Type B pancreatic cell (in vitro differentiated cells): ENCODE measurements at places on chromosomes 3 and 15.
A peak's percentile ranks its signal among the peaks of the same experiment; 100 is the strongest.

DNA sequence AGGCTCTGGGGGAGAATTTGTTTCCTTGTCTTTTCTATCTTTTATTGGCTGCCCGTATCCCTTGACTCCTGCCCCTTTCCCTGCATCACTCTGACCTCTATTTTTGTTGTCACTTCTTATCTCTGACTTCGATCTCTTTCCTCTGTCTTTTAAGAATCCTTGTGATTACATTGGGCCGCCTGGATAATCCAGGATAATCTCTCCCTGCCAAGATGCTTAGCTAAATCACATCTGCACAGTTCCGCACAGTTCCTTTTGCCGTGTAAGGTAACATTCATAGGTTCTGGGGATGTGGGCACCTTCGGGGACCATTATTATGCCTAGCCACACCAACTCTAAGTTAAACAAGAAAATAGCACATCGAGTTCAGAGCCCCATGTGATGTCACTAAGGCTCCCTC is 103.0 kb upstream of the DPPA4 start:
- DNase-seq, result no peak

- no peak for DNase-seq
Observed at GRCh38 chr15:74790080-74790916, 8.4 kb downstream of the CSK start.

- no peak for DNase-seq
Observed at GRCh38 chr3:159239059-159239458, 437.2 kb downstream of the MFSD1 start.

- no peak for DNase-seq
Observed at GRCh38 chr15:39246523-39246922, 334.4 kb upstream of the THBS1 start.

- DNase-seq, result no peak
Observed at GRCh38 chr3:111951032-111951431, 27.8 kb upstream of the ABHD10 start.

DNA sequence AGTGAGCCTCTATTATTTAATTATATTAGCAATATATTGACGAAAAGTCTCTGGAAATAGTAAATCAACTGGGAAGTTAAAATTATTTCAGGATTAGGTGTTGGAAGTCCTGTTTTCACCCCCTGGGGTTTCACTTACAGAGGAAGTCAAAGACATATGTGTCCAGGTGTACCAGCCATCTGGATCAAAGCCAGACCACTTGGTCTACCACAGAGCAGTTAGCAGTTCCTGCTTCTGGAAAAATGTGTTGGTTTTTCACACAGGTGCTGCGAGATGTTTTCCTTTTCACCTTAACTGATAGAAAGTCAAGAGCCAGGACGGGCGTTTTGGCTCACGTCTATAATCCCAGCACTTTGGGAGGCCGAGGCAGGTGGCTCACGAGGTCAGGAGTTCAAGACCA is 13.1 kb downstream of the MME start:
- no peak for DNase-seq

DNA sequence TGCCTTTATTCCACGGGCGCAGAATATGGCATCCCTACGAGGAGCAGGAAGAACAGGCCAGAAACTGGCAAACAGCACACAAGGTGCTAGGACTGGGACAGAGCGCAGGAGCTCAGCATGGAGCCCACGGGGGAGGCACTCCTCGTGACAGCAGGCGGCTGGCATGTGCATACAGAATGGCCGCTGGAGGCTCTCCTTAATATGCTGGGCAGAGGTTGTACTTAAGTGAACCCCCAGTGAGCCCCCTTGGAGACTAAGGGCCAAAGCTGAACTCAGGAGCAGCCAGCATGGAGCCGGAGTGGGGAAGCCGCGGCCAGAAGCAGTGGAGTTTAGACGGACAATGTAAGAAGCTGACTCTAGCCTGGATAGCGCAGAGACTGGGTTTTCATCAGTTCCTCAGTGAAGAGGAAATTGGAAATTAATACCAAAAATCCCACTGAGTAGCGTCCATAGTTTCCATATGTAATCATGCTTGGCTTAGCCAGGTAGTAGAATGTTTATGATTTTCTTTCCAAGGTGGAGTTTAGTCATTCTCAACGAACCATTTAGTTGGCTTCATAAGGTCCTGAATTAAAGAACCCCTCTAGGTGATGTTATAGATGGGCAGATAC is 69.4 kb downstream of the EPHB3 start:
- DNase-seq, result no peak

DNA sequence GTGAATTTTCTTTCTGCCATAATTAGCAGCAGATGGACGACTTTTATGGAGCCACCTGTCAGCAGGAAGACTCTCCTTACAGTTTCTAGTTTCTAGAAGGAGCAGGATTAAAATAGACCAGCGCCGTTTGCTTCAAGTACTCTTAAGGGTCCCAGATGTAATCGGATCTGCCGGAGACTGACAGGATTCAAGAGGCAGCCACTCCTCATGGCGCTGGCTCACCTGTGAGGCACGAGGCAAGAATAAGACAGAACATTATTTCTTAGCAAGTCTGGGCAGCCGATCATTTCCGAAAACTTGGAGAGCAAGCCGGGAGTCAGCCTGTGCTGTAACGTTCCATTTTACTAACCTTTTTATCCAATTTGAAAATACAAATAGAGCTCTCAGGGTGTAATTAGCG is 410.4 kb upstream of the RORA start:
- no peak for DNase-seq

- no peak for DNase-seq
Observed at GRCh38 chr15:65888981-65889380, 19.7 kb downstream of the RAB11A start.

DNA sequence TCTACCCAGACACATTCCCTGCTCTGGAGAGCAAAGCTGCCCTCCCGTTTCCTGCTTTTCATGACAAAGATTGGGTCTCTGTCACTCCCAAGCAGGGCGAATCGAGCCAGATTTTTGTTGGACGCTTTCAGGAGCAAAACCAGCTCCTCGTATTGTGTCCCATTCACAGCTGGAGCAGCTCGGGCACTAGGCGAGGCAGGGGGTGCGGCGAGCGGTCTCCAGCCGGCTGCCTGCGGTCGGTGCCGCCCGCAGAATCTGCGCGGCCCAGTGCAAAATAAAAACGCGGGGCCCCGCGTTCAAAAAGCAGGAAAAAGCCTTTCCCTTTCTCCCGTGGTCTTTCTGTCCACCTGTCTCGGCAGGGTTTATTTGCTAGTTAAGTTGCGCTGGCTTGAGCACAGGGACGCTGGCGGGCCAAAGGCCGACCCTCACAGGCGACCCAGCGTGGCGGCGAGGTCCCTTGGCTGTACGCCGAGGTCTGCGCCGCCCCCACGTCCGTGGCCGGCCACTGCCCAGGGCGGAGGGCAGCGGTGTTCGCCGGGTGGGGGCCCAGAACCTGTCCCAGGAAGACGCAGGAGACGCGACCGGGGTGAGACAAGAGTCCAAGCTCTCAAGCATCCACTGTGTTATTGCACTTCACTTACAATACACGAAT is 71.2 kb downstream of the CYP19A1 start:
- no peak for DNase-seq

DNA sequence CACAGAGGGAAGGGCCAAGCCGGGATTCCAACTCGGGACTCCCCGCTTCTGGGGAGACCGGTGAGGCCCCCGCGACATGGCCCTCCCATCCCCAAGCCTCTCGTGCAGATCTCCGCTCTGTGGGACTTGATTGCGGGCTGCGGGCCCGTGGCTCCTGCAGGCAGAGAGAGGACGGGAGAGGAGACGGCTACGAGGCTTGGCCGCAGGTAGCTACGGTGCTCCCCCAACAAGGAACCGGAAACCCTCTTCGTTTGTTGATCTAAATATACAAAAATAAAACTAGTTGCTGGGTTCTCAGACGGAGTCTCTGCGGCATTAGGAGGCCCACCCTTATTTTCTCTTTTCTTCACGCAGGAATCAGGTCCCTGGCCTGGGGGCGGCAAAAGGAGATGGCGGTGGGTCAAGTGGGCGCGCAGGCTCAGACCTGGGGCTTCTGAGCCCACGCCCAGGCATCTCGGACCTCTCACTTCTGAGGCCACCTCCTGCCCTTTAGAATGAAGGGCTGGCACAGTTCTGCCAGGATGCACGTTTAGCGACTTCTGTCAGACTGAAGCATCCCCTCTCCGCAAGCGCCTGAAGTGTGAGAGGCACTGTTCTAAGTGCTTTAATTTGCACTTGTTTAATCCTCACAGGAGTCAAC is 10.9 kb downstream of the GNB5 start:
- peak; percentile 51 for DNase-seq

GRCh38 chr15:77012868-77013267 is 17.9 kb downstream of the PSTPIP1 start:
- no peak for DNase-seq

- DNase-seq, result no peak
Observed at GRCh38 chr15:73539212-73540128, 93.7 kb downstream of the NPTN start.

DNA sequence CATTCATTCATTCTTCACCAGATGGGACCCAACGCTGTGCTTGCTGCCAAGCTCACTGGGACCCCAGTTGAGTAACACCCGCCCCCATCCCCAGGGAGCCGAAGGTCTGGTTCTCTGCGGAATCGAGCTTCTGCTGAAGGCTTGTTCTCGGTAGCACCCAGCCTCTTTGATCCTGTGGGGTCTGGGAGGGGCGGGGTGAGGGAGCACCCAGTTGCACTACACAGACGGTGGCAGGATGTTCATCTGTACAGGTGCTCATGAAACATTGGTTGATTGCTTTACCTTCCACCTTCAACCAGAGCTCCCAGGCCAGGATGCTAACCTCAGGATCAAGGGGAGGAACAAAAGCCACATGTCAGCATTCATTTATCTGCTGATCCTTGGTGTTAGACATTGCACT is 77.7 kb upstream of the RGMA start:
- no peak for DNase-seq

DNA sequence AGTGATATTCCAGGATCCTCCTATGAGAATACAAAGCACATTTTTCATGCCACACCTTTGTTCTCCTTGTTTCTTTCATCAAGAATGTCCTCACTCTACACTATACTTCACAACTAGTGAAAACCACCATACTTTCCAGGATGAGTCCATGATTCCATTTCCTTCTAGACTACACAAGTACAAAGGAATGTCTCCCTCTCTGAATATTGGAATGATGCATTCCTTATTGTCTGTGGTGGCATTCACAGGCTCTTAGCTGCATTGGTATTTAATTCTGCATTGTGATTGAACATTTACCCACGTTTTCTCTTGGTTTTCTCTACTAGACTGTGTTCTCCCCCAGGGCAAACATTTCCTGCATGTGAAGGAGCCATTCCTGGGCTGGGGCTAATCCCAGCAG is 217.5 kb downstream of the RAP2B start:
- no peak for DNase-seq

DNA sequence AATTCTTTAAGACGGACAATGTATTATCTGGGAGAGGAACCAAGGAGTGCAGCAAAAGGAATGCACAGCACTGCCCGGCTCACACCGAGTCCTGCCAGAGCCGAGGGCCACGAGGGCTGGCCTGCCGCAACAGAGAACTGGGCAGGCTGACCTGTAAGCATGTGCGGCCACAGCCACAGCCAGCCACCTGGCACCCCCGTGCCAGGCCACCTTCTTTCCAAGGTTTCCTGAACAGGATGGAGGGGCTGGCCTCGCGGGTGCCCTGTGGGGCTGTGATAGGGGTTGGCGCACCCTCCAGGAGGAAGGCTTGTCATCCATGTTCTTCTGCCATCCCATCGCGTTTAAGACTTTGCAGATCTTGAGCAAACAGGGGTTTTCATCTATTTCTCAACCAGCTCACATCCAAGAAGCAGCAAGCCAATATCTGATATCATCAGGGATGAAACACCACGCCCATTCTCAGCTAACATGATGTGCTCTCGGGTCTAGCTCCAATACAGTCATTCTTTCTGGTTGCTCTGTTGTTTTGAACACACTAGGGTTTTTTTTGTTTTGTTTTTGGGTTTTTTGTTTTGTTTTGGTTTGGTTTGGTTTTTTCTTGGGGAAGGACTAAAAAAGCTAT is 10.2 kb downstream of the CA12 start:
- DNase-seq, result no peak

DNA sequence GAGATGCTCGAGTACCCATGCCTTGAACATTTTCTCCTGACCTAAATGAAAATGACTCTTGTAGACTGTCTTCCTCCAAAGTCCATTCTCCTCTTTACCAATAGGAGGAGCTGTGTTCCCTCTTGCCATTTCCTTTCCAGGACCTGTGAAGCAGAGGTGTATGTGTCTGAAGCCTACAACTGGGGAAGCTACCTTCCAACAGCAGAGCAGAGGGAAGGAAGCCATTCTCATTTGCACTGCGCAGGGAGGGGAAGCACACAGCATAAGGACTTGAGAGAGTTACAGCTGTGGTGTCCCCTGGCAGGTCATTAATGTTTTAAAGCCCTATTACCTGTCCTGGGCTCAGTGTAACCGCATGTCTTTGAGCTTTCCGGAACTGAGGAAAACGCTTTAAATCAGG is 38.7 kb downstream of the HSPBAP1 start:
- DNase-seq, result no peak

GRCh38 chr3:28295898-28296490 is 52.5 kb upstream of the ZCWPW2 start:
- DNase-seq, result no peak
